CD4-positive, alpha-beta T cell treated with Interleukin-2 at 100 ng/mL for 4 hours (primary cell): ENCODE measurements at places on chromosomes 12 and 14.

DNA sequence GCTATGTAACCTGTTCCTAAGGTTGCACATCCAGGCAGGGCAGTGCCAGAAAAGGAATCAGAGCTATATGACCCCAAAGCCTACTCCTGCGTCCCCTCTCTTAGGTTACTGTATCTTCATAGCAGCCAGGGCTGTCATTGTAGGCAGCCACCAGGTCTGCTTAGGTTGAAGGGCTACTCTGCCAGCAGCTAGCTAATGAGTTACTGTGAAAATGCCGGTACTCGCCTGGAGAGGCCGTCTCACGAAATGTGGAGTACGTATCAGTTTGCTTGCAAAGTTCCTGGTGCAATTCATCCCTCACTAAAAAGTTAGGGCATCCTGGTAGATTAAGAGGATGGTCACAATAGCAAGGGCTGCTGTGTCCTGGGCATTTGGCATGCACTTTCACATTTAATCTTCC, 50.9 kb downstream of the RPH3A start:
- no peak for DNase-seq

DNA sequence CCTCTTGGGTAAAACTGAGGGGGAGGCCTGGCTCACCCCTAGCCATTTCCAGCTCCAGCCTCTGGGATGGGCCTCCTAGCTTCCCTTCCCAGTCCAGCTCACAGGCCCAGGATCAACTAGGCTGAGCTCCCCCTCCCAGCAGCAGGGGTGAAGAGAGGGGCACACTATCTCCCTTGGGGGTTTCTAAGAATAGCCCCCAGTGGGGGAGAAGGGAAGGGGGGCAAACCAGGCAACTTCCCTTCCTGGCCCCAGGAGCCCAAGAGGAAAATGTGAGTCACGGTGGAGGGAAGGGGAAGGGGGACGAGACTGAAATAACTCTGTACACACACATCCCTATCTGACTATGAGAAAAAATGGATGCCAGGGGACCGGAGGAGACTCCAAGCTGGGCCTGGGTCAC, 9.0 kb downstream of the ADCY6 start:
- DNase-seq, result no peak

- no peak for DNase-seq
These were observed 249.1 kb downstream of the DPY19L2 start for GRCh38 chr12:63419154-63419553.

DNA sequence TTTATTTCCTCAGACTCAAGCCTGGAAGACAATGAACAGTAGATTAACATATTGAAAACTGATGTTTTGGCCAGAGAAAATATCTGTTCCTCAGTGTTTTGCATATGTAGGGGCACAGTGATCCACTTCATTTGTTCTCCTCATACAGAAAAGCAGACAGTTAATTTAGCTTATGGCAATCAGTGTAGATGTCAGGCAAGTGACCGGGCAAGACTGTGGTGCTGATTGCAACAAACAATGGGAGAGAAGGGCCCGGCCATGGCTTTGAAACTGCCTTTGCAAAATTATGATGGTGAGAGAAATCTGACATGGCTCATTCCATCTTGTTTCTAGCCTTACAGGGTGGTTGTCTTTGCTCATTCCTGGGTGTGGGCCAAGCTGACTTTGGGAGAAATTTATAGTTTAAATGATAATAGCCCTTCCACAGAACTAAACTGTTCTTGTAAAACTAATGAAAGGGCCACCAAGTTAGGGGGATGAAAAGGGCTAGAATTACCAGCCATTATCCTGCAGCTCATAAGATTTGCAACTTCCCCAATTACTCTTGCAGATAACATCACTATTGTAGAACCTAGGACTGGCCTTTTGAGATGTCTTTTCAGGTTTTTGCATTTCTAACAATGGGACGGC, 220.3 kb downstream of the KTN1 start:
- DNase-seq, result no peak

DNA sequence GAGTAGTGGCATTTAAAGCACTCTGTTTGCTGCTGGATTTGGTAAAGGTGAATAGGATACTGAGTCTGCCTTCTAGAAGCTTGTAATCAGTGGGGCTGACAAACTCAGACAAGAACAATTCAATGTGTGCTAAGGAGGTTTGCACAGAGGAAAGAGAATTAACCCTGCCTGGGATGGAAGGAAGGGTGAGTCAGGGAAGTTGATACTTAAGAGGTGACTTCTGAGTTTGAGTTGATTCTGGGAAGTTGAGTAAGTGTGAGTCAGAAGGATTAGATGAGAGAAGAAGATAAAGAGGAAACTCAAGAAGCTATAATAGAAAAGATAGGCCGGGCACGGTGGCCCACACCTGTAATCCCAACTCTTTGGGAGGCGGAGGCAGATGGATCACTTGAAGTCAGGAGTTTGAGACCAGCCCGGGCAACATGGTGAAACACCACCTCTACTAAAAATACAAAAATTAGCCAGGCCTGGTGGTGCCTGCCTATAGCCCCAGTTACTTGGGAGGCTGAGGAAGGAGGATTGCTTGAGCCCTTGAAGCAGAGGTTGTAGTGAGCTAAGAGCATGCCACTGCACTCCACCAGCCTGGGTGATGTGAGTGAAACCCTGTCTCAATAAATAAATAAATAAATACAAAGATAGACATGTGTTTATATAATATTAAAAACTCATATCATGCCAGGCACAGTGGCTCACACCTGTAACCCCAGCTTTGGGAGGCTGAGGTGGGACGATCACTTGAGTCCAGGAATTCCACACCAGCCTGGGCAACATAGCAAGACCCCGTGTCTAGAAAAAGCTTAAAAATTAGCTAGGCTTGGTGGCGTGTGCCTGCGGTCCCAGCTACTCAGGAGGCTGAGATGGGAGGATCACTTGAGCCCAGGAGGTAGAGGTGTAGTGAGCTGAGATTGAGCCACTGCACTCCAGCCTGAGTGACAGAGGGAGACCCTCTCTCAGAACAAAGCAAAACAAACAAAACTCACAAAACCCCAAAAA, 126.8 kb upstream of the CPM start:
- DNase-seq, result no peak

DNA sequence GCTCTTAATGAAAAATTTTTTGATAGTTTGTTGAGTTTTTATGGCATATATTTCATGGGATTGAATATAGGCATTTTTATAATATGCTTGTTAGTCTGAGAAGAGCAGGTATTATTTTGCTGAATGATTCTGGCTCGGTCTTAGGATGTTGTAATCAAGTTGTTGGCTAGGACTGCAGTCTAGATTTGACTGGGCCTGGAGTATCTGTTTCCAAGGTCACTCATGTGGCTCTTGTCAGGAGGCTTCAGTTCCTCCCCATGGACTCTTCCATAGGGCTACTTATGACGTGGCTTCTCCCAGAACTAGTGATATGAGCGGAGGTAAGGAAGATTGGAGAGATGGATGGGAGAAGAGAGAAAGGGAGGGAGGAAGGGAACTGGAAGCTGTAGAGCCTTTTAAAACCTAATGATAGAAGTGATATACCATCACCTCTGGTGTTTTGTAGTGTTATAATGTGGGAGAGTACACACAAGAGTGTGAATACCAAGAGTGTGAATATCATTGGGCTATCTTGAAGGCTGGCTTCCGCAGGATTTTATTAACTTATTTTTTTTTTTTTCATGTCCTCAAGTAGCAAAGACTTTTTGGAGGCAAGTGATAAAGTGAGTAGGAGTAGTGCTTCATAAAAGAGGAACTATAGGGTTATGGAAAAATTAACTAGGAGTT, 4.4 kb downstream of the MNAT1 start:
- no peak for DNase-seq

DNA sequence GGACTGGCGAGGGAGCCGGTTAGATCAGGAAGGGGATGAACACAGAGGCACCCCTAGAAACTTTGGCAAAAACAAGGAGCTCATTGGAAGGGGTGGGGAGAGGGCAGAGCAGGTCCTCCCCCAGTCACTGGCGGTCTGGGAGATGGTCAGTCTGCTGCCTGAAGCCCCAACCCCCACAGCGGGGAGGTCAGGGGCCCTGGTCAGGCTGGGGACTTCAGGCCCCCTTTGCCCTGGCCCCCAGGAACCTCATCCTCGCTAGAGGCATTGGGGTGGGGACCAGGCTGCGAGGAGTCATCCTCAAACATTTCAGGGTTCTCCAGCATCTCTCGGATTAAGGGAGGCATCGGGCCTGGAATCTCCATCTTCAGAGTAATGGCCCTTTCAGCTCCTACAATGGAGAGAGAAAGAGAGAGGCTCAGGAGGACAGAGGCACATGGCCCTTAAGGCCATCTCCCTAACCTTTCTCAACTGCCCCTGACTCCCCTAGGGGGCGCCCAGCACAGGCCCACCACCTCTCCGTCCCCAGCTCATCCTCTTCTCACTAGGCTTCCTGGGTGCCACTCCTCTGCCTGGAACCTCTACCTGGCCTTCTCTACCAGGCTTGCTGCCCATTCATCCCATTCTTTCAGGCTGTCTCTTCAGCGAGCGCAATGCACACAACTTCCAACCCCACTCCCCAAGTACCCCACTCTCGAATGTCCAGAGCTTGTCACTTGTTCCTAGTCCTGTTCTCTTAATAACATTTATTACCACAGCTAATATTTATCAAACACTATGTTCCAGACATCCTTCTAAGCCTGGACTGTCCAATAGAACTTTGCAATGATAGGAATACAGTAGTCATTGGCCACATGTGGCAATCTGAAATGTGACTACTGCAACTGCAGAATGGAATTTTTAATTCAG, 4.7 kb upstream of the ITGB7 start:
- no peak for DNase-seq

- no peak for DNase-seq
These were observed 29.1 kb downstream of the NGB start for GRCh38 chr14:77241955-77242354.

- DNase-seq, result no peak
These were observed 31.7 kb upstream of the HELB start for GRCh38 chr12:66270613-66271012.

GRCh38 chr14:48323665-48324064, 648.3 kb upstream of the MDGA2 start:
- no peak for DNase-seq

- DNase-seq, result no peak
These were observed 355.6 kb upstream of the KITLG start for GRCh38 chr12:88935856-88936255.

DNA sequence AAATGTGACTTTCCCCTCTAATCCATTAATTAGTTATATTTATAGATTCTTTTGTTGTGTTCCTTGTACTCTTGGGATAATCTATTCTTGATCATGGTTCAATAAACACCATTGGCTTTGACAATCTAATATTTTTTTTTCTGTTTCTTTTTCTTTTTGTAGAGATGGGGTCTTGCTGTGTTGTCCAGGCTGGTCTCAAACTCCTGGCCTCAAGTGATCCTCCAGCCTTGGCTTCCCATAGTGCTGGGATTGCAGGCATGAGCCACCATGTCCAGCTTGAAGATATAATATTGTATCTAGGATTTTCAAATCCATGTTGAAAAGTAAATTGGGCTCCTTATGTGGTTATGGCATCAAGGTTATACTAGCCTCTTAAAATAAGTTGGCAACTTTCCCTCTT, 6.2 kb downstream of the DNAL1 start:
- no peak for DNase-seq

GRCh38 chr12:47744005-47744651, 14.6 kb downstream of the RAPGEF3 start:
- peak; percentile 72 for DNase-seq

- peak; percentile 48 for DNase-seq
These were observed 43.3 kb downstream of the AEBP2 start for GRCh38 chr12:19482551-19483109.

GRCh38 chr14:45793081-45793480, 540.1 kb upstream of the MIS18BP1 start:
- DNase-seq, result no peak

- peak; percentile 74 for DNase-seq
These were observed 11.5 kb downstream of the RITA1 start for GRCh38 chr12:113196990-113197389.

DNA sequence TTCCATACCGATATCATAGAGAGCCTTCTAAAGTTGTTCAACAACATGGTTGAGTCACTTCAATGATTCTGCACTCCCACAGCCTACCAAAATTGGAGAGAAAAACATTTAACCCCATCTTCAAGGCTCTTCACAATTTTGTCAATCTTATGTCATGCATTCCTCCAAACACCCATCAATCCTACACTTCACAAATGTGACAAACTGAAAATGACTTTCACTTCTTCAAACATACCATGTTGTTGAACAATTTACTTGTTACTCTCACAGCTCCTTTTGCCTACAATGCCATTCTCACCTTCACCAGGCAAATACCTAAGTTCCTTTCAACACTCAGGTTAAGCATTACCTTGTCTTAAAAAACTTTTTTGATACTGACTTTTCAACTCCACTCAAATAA, 88.0 kb downstream of the OSBPL8 start:
- DNase-seq, result no peak

GRCh38 chr12:10067942-10068341, 30.8 kb downstream of the CLEC1A start:
- DNase-seq, result no peak

- DNase-seq, result peak; percentile 3
These were observed 1.8 kb downstream of the TBC1D30 start for GRCh38 chr12:64826234-64826633.

DNA sequence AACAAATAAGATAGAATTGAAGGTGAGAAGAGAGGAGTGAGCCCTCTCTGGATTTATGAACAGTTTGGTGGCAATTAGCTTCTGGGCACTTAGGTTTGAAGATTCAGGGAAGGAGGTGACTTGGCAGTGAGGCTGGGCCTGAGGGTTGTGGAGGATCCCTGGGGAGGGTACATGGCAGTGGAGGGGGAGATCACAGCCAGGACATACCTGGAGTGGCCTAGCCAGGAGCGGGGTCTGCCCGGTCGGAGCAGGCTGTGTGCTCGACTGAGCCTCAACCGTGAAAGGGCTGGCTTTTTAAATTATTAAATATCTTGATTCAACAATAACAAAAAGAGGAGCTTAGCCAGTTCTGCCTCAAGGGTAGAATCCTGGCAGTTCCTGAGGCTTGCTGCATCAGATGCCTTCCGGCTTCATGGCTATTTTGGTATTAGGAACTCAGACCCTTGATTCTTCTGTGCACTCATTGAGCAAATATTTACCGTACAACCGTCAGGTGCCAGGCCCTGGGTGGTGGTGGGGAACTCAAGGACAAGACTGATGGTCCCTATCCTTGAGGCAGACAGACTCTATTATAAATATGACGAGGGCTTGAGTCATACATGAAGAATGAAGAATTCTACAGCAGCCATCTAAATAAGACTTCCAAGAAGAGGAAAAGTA, 73.4 kb downstream of the SPTB start:
- no peak for DNase-seq

DNA sequence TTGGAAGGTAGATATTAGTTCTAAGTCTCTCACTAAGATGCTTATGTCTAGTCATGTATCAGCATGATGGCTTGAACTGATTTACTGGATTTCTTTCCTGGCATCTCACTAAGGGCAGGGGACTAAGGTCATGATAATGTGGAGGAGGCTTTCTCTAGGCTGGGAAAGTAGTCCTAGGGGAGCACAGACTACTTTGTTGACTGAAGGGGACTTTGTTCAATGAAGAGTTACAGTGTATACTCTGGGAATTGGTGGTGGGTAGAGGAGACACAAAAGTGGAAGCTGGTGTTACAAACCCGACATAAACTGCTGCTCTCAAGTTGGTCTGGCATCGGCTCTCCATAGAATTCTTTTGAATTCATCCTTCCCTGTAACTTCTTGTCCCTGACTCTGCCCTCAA, 75.2 kb downstream of the SAMD4A start:
- no peak for DNase-seq
